Retina (tissue), 1 donor: ENCODE measurements at places on chromosomes 6 and 20.

DNA sequence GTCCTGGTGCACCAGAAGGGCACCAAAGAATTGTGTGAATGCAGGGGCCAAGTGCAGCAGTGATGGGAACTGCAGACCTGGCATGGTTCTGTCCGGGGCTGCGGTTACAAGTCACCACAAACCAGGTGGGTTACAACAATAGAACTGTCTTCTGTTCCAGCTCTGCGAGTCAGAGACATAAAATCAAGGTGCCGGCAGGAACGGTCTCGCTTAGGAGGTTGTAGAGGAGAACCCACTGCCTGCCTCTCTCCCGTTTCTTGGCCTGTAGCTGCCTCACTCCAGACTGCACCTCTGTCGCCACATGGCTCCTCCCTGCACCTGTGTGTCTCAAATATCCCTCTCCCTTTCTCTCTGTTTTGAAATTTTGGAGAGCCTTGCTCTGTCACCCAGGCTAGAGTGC lies 143.3 kb downstream of the TAF4 start:
- no peak for DNase-seq

DNA sequence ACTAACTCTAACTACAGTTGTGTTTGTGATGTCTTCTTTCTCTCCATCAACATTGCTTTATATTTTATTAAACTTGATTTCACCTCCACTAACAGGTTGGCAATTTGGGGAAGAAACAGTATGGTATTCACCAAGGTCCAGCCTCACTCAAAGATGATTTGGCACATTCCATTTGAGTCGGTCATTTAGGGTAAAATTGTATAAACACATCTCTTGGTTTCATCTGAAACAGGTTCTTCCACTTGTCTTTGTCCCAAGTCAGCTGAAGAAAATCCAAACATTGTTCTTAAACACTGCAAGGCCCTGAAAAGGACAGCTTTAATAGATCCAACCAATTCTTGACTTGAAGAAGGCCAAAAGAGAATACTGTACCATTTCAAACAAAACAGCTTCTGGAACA lies 104.9 kb upstream of the NT5E start:
- DNase-seq: no peak

DNA sequence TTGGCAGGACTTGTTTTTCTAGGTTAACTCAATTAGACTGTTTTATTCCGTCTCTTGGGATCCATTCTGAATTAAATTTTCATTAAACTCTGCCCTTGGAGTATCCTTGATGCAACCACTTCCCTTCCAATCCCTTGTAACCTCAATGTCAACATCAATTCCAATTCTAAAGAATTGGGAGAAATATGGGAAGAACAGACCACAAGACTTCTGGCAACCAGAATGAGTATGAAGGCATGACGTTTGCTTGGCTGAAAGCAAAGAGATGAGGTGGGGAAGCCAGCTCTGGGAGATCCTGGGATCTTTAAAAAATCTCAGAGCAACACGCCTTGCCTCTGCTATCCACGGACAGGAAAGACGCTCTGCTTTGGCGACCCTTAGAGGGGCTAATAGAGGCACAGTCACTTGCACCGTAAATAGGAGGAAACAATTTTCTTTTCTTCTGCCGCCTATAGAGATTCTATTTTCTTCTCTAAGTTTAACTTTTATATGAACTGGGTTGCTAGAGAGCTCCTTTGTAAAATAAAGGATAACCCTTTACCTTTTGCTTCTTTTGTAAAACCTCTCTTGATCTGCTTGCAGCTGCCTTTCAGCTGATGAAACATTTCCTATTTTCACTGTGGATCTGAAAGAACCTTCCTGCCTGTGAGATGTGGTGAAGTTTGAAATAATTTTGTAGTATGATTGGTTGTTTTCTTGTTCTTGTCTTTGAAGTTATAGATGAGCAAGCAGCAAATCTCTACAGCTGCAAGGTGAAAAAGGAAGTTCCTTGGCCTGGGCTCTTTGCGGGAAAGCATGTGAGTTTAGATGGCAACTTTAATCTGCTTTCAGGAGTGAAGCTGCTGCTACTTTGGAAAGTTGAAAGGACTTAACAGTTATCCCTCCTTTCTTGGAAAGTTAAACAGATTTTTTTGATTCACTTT lies at the start of gene ASIP:
Gene ASIP, plus strand, starts transcription at position 731 of the 923 bp plus-strand sequence. CDS start 18,952 bp downstream, outside the sequence.
- DNase-seq: no peak

DNA sequence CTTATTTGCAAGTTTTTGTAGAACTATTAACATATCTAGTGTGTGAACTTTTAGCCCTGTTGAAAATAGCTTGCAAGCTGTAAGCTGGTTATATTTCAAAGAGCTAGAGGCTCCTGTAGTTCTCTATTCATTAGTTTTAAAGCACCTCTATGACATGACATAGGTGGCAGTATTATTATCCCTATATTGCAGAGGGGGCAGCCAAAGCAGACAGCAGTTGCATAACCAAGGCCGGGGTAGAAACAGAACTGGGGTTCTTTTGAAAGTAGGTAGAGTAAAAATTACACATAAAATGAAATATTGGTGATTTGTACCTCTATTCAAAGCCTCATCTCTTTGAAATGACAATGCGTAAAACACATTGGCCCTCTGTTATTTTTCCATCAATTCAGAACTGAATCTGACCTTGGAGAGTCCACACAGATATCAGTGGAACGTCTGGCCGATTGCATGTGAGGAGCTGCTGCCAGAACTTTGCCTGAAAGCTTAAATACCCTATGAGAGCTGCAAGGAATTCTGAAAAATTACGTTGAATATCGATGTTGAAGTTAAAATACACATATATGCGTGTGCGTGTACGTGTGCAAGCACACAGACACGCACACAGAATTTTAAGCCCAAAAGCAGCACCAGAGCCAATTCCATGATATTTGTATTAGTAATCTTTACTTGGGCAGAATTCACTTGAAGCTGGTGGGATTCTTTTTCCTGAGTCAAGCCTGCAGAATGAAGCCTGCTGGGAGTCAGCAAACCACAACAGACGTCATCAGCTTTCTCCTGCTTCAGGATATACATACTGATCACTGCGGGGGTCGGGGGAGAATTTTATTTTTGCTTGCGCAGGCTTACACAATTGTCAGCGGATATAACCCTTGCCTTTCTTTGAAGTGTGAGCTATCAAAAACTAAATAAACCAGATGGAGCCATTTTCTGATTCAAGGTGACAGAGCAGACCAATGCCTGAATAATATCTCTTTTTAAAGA lies 163.2 kb downstream of the PDE7B start:
- peak; percentile 16 for DNase-seq

- DNase-seq: no peak
These were observed 63.2 kb downstream of the FGD2 start for GRCh38 chr6:37068356-37069270.

DNA sequence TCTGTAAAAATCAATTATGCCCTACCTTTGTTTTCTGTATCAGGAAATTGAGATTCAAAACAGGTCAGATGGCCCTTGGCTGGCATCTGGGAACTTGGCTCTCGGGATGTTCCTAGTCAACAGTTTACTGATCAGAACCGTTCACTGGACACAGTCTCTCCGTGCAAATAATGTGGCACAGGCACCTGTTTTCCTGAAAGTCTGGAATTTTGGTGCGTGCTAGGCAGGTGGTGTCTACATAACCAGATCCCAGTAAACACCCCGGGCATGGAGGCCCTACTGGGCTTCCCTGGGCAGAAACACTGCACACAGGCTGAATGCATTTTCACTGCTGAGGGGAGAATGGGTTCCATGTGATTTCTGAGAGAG lies 7.5 kb downstream of the SNHG17 start:
- DNase-seq: no peak

DNA sequence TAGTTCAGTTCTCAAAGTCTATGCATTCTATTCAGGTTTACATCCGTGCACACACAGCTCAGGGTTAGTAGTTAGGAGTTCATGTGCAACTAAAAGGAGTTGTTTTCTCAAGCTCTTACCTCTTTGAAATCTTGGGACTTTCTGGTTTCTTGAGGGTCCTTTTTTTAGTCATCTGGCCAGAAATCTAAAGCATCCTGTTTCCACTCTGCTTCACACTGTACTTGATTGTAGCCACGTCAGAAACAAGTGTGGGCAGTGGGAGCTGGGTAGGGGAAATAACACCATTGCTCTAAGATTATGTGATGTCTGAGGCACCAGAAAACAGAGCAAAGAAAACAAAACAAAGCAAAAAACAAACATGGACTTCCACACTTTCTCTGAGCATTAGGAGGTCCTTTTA lies 58.3 kb downstream of the HDGFL1 start:
- no peak for DNase-seq

DNA sequence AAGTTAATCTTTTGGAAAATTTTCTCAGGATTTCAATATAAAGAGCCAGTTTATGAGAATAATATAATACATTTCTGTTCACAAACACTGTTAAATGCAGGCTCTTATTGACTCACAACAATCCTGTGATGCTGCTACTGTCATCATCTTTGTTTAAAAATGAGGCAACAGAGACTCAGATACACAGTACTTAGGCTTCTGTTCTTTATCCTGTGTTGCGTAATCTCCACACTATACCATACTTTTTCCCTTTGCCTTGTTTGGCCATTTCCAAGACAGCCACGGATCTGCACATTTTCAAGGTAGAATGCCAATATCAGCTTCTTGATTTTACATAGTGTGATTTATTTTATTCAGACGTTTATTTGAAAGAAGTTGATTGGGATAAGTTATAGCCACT lies 699.0 kb upstream of the CITED2 start:
- DNase-seq: no peak

- DNase-seq: no peak
These were observed 8.1 kb upstream of the SALL4 start for GRCh38 chr20:51810155-51811041.

DNA sequence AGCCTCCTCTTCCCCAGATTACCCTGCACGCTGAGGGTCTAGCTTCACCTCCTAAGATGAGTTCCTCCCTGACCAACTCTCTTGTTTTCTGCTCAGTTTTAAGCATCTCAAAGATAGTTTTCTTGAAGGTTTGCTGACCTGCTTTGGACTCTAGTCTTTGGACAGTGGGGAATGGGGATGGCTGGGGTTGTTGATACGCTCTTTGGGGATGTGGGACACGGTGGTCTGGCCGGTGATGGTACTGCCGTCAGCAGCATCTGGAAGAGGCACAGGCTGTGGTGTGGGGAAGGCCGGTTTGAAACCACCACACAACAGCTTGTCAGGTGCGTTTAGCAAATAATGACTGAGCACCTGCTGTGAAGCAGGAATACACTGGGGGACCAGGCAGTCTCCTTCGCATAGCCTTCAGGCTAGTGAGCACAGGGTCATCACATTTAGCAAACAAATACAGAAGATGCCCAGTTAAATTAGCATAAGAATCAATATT lies 94.1 kb downstream of the TMEM242 start:
- DNase-seq: no peak

GRCh38 chr6:45882671-45883070 lies 133.0 kb downstream of the CLIC5 start:
- DNase-seq: no peak

DNA sequence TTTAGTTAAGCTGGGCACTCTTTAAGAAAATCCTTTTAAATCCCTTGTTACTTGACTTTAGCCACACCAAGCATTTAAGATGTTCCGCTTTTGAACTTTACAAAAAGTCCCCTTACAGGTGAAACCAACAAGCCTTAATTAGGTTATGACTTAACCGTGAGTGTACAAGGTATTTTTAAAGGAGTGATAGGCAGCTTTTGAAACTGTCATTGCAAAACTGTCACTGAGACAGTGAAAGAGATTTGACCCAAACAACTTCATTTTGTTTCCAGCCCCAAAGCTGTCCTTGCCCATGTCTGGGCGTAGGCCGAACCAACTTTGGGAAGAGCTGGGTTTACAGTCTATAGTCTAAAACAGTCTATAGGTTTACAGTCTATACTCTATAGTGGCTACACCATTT lies 305.4 kb downstream of the FARS2 start:
- DNase-seq: no peak

- no peak for DNase-seq
These were observed 79.2 kb upstream of the CD93 start for GRCh38 chr20:23165307-23165750.

DNA sequence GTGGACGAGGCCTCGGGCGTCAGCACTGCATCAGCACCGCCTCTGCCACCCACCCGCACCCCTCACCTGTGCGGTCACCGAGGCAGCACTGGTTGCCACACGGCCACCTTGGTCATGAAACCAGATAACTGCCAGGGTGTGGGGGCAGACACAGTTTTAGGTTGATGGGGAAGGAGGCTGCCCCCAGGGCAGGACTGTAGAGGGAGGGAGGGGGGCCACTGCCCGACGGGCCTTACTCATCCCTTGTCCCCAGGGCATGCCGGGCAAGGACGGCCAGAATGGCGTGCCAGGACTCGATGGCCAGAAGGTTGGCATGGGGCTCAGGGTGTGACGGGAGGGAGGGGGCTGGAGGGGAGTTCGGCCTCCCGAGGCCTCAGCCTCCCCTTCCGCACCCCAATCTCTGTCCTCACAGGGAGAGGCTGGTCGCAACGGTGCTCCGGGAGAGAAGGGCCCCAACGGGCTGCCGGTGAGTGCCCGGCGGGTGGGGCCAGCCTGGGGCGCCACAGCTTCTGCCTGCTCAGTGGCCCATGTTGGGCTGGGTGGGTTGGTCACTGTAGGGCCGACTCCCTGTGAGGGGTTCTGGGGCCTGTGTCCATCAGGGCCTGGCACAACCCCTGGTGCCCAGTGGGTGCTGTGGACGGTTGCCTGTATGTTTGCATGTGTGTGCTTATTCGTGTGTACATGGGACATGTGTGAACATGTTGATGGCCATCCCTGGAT lies 11.8 kb downstream of the COL9A3 start:
- DNase-seq: no peak

GRCh38 chr20:51695574-51696303 lies 72.5 kb downstream of the ATP9A start:
- no peak for DNase-seq

DNA sequence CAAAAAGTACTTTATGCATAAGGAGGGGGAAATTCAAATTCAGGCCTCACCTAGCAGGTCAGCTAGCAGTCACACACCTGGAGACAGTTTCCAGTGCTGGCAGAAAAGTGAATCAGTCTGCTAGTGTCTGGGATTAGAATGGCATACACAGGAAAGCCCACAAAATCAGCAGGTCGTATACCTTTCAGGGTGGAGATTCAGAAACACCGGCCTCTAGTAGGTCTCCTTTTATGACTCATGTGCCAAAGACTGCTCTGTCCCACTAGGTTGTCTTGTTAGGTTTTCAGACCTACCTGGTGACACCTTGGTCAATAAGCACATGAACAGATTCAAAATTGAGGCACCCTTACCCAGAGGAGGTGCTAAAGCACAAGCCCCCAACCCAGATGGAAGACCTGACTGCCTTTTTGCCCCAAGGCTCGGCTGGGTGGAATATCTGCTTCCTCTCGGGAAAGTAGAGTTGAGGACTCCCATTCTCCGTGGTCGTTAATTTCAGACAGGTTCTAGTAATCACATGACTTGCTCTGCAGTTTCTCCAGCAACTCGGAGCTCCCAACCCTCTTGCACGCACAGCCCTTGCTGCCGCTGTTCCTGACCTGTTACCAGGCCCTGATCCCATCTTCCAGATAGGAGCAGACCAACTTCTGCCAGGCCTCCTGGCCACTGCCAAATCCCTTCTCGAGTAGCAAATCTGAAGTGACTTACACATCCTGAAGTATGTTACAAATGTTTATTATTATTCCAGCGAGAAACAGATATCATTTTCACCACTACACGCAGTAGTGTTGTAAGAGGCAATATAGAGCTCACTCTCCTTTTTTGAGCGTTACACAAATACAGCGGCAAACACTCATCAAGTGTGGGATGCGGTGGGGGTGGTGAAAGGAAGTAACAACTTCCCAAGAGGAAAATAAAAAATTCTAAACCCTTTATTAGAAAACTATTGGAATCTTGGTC lies 46.6 kb downstream of the AGPAT4 start:
- no peak for DNase-seq

GRCh38 chr20:62624325-62624690 lies 18.0 kb upstream of the SLCO4A1 start:
- DNase-seq: no peak
